ENCODE measurements at places on chromosomes 7 and 10.
A peak's percentile ranks its signal among the peaks of the same experiment; 100 is the strongest.

- DNase-seq, result no peak
Observed at GRCh38 chr10:92789786-92790185, 58.5 kb upstream of the EXOC6 start.

- DNase-seq, result peak; percentile 39
Observed at GRCh38 chr7:158828133-158829020, 932 bp downstream of the ESYT2 start.

DNA sequence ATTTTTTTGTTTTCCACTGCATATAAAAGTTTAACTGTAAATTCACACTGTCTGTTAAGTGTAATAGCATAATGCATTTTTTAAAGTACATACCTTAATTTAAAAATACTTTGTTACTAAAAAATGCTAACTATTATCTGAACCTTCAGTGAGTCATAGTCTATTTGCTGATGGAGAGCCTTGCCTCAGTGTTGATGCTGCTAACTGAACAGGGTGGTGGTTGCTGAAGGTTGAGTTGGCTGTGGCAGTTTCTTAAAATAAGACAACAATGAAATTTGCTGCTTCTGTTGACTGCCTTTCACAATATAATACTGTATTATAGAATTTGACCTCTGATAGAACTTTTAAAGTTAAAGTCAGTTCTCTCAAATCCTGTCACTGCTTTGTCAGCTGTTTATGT is 72.3 kb upstream of the GATAD1 start:
- no peak for DNase-seq

- DNase-seq, result no peak
Observed at GRCh38 chr7:133273227-133273626, 20.3 kb downstream of the EXOC4 start.

DNA sequence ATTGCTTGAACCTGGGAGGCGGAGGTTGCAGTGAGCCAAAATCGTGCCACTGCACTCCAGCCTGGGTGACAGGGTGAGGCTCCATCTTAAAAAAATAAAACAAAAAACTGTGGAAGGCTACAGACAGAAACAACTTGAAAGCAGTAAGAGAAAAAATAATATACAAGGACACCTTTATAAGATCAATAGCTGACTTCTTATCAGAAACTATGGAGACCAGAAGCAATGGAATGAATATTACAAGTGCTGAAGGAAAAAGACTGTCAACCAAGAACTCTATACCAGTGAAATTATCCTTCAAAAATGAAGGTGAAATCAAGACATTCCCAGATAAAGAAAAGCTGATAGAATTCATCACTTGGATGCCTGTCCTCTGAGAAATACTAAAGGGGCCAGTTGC is 49.0 kb downstream of the RBAK start:
- no peak for DNase-seq

DNA sequence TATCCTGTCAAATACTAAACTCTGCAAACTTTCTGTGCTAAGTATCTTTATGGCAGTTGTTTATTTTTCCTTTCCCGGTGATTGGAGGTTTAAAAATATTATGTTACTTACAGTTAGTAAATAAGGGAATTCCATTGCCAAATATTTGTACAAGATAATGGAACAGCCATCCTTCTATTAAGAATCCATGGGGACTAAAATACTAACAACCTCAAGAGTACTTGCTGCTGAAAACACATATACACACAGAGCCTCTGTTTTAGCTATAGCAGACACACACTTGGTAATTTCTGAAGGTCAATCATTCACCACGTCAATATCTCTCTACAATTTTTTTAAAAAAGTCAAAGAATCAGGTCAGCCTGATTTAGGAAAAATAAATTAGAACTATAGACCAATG is 32.4 kb downstream of the TSPAN12 start:
- DNase-seq, result no peak

GRCh38 chr7:98294798-98295382 is 13.4 kb downstream of the BRI3 start:
- peak; percentile 52 for DNase-seq

DNA sequence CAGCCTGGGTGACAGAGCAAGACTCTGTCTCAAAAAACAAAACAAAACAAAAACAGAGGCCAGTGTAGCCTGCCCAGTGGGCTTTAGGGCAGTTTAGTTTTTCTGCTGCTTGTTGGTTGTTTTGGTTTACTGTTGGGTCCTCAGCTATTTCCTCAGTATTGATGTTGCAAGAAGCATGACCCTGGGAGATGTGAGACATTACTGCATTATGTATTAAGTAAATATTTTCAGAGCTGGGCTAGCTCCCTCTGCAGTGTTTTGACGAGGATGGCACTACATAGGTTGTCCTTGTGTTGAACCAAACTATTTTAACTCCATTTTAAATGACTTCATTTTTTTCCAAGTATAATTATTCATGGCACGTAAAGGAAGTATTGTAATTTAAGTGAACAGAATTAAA is 4.8 kb downstream of the AKAP9 start:
- no peak for DNase-seq

GRCh38 chr7:5766321-5766761 is 15.1 kb downstream of the RNF216 start:
- no peak for DNase-seq

GRCh38 chr10:89668386-89669071 is 23.5 kb upstream of the PANK1 start:
- no peak for DNase-seq

GRCh38 chr10:78336402-78336791 is 302.7 kb downstream of the RPS24 start:
- DNase-seq, result no peak
